ENCODE measurements at places on chromosomes 16 and 17.
A peak's percentile ranks its signal among the peaks of the same experiment; 100 is the strongest.

- no peak for DNase-seq
Measured at GRCh38 chr16:11800382-11800718, 3.3 kb upstream of the ZC3H7A start.

- DNase-seq = no peak
Measured at GRCh38 chr17:74289688-74290087, 15.7 kb downstream of the DNAI2 start.

DNA sequence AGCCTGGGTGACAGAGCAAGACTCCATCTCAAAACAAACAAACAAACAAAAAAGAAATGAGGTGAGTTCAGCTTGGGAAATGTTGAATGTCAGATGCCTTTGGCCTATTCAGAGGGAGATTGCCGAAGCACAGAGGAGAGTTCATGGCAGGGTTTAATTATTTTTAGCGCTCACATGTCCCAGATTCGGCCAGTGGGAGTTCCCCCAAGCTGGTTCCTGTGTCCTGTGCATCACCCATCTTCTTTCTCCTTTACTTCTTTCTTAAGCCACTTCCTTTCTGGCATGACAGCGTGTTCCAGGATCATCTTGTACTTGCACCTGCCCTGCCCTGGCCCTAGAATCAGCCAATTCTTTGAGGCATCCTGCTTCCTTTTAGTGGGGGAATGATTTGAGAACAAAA is 9.2 kb downstream of the MPV17L start:
- DNase-seq = no peak

DNA sequence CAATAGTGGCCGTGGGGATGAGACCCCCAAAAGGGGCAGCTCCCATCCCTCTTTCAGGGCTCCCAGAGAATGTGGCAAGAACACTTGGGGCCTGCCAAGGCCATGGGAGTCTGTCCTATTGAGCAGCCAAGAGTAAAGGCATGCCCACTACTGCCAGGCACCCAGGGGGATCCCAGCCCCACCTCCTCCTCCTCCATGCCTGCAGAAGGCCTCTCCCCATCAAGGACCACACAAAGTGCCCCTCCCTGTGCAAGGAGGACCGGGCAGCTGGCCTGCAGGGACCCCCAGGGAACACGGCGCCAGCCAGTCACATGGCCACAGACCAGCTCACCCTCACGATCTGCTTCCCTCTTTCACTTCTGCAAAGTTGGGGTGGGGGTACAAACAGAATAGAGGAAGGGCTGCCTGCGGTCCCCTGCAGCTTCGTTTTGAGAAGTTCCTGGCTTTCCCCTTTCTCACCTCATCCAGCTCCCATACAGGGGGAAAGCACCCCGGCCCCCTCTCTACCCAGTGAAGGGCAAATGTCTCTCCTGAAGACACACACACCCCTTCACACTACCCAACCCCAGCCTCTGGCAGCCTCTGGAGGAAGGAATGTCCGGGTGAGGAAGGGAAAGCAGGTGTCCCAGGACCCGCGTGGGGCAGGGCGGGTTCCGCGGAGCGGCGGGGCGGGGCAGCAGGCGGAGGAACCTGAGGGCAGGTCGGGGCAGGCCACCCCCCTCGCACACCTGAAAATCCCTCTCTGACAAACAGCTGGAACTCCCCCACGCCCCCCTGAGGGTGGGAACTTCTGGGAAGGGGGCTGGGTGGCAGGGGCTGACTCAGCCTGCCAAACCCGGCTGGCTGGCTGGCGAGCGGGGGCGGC is 2.0 kb downstream of the PPP1R9B start:
- peak; percentile 43 for DNase-seq

DNA sequence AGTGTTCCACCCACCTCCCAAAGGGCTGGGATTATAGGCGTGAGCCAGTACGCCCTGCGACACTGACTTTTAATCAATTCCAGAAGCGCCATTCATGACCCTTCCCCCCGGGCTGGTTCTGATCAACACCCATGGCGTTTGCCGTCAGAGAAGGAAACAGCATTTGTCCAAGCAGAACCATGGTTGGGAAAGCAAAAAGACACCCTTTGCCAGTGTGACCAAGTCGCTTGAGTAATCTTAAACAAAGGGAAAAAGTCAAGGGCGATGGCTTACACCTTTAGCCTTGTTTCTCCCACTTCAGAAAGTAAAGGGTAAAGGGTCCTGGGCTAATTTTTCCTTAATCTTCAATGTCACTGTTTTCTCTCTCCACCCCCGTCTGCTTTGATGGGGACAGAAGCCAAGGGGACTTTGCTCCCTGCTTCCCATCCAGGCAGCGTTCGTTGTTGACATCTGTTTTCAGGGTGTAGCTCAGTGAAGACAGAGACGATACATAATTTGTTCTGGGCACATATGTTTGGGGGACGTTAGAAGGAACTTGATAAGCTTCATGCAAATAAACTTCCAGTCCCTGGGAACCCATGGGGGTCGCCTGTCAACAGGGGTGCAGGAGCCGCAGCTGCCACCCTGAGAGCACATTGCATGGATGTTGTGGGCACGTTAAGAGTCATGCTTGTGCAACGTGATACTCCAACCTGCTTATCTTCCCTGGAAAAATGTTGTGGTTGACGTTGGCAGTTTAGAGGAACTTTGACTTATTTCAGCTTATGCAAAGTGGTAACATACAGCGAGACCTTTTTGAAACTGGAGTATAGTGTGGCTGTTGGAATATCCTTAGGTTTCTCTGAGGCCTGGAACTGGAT is 50.6 kb upstream of the TANGO6 start:
- DNase-seq = peak; percentile 55

GRCh38 chr17:67422897-67423296 is 45.8 kb downstream of the PITPNC1 start:
- DNase-seq = peak; percentile 24
